ENCODE measurements at places on chromosomes 6 and 20. TPM values are rescaled to one million over a fixed set of nuclear protein-coding genes. Genes with fewer than 3 reads are reported as not detected.

DNA sequence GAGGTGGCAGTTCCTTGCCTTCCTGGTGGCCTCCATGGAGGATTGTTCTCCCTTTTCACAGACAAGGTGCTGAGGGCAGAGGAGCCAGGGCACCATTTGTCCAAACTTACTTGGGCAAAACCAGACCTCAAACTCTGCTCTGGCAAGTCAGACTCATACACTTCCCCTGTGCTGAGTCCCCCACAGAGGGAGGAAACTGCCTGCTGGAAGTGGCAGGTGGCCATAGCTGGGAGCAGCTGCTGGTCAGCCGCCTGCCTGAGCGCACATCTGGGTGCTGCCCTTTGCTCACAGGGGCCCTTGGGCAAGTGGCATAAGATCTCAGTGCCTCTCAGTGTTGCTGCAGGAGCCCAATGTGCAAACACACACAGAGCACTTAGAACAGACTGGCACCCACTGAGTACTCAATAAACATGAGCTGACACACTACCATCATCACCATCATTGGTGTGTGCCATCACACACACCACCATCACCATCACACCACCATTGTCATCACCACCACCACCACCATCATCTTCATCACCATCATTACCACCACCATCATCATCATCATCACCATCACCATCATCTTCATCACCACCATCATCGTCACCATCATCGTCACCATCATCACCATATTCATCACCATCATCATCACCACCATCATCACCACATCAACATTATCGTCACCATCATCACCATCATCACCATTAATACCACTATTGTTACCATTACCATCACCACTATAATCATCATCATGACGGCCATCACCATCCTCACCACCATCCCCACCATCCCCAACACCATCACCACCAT, 17.6 kb downstream of the NOL4L start:
- DNase-seq = no peak

Gene TSPO2
- not detected for total RNA-seq

DNA sequence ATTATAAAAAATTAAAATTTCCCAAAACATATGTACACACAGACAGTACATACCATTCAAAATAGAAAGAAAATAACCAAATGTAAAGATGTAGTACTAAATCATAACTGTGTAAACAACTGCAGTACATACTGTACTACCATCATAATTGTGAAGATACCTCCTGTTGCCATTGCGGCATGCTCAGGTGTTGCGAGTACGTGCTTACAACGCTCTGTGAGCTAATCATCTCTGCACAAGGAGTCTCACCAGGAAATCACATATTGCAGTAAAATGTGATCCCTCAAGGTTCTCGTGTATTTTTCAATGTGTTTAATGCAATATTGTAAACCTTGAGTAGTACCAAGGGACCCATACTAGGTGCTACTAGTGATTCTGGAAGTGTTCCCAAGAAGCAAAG, 22.9 kb downstream of the ASIP start:
- DNase-seq = no peak

Gene PPIL6
- total RNA-seq = 5.5 TPM

DNA sequence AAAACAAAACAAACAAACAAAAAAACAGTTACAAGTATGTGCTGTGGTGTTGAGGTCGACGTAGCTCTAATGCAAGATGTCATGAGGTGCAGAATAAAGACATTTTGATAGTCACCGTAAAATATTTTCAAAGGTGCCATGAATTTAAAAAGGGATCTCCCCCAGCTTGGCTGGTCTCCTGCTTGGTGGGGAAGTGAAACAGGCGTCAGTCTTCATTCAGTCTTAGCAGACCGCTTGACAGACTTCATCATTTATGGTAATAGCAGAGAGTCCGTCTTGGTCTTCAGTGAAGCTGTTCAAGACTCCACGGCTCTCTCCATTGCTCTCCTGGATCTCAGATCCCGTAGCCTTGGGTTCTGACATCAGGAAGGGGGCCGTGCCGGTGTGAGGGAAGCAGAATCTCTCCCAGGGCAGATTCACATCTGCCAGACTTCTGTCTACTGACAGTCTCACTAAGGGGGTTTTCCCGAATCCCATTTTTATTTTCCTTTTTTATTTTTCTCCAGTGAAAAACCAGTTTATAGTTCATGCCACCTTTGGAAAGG, 1.6 kb downstream of the SLC24A3 start:
- no peak for DNase-seq

DNA sequence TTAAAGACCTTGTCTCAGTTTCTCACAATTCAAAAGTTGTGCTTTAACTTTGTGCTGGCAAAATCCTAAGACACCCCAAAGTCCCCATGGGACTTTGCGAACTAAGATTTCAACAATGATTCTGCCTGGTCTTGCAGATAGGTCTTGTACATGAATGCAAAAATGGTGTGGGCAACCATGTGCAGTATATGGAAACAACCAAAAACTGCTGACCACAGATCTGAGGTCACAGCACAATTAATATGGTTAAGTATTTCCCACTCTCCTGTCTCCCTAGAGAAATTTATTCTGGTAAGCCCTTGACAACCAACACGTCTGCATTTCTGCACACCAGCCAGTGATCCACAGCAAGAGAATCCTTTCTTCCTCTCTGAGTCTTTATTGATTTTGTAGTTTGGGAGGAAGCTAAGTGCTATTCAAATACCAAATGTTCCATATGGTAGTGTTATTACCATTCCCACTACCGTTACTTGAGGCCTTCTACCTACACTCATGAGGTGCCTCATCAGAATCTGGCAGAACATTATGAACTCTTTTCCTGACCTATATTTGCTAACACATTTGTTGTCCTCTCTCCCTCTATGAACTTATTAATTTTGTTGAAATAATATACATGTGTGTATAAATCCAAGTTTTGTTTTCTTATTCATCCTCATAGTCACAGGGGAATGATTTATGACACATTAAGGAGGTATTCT, 178.7 kb downstream of the ATXN1 start:
- DNase-seq = no peak

GRCh38 chr6:160226118-160226591, 32.5 kb downstream of the SLC22A2 start:
- DNase-seq = no peak

DNA sequence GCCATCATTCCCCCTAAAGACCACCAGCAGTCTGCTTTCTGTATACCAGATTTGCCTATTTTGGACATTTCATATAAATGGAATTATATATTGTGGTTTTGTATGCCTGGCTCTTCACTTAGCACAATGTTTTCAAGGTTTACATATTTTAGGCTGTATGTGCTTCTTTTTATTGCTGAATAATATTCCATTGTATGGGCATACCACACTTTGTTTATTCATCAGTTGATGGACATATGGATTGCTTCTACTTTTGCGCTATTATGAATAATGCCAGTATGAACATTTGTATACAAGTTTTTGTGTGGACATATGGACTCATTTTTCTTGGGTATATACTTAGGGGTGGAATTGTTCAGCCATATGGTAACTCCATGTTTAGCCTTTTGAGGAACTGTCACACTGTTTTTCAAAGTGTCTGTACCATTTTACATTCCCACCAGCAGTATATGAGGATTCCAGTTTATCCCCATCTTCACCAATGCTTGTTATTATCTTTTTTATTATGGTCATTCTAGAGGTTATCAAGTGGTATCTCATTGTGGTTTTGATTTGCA, 12.7 kb downstream of the L3MBTL1 start:
- no peak for DNase-seq

Gene HUS1B
- 0.88 TPM for total RNA-seq

Gene NKAIN2
- not detected for total RNA-seq

Gene PAX1
- total RNA-seq = not detected

Gene MUC22
- total RNA-seq = not detected

Gene PAK1IP1
- 36.5 TPM for total RNA-seq

- no peak for DNase-seq
These were observed 1.7 kb upstream of the ADGRF5 start for GRCh38 chr6:46923476-46923875.

DNA sequence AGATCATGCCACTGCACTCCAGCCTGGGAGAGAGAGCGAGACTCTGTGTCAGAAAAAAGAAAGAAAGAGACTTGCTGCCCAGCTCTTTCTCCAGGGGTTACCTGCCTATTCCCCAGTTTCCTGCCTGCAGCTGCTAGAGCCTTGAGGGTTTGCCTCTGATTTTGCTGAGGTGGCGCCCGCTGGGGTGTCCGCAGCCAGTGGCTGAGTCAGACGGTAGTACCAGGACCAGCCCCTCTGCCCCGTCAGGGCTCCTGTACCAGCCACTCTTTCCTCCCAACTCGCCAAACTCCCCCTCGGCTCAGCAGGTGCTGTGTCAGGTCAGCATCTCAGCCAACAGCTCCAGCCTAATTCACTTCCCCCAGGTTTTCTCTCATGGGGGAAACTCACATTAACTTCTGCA, 7.4 kb upstream of the LSM14B start:
- no peak for DNase-seq

DNA sequence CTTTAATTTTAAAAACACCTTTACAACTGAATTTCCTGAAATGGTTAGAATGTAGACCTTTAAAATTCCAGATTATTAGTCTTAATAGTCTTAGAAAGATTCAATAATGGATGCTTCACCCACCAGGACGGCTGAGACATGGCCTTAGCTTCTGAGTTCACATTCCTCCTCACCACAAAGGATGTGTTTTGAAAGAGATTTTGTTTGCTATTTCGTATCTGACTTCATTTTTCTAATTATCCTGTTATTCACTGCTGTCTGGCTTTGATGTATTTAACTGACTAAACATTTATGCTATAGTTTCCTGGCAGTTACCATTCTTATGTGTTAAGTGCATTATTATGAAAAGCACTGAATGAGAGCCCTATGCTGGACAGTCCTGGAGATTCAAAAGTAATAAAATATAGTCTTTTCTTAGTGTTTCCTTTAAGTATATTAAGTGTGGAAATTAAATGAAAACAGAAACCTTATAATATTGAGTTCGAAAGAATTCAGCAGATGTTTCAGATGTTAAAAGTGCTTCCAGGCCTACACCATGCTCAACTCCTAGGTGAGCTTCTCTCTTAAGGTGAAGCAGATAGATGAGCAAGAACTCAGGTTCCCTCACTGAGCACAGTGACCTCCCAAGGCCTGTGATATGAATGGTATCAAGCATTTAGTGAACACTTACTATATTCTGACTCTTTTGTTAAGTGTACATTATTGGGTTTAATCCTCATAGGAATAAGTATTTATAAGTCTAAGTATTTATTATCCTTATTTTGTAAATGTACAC, 40.3 kb downstream of the MAP3K4 start:
- no peak for DNase-seq

DNA sequence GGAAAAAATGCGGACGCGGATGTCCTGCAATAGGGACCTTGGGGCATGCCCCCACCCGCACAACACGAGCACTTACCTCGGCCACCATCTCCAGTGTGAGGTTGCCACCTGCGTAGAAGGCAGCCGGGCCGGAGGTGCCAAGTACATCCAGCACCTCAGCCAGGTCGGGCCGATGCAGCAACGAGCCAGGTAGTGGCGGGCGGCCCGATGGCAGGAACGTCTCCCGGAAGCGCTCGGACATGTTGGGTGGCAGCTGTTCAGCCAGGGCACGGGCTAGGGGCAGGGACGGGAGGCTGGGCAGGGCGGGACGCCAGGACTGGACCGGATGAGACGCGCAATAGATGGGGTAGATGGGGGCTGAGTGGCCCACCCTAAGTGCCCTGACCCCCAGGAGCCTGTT, 13.3 kb downstream of the GGT7 start:
- no peak for DNase-seq

Gene C20orf141
- 1.2 TPM for total RNA-seq

GRCh38 chr20:8504030-8504429, 372.0 kb downstream of the PLCB1 start:
- DNase-seq = no peak
